ENCODE measurements at places on chromosomes 1 and 21. TPM values are rescaled to one million over a fixed set of nuclear protein-coding genes. Genes with fewer than 3 reads are reported as not detected.

The CTSS gene
- total RNA-seq = 245 TPM

The NFASC gene
- total RNA-seq = not detected

The FCRL2 gene
- total RNA-seq = 0.88 TPM

The MIXL1 gene
- not detected for total RNA-seq

The LYPD8 gene
- not detected for total RNA-seq

The VWA5B1 gene
- total RNA-seq = not detected

GRCh38 chr21:23936224-23936623, 1671.1 kb downstream of the MRPL39 start:
- no peaks in the 10 kb centered on the region for H3K36me3 ChIP-seq
- no peak overlapping the region for H3K27ac ChIP-seq
- no peaks in the 10 kb centered on the region for H3K27me3 ChIP-seq
- H3K4me1 ChIP-seq = no peaks in the 10 kb centered on the region
- no peak for DNase-seq
- H3K4me3 ChIP-seq = no peak overlapping the region

GRCh38 chr1:11229203-11229602, 33.1 kb downstream of the MTOR start:
- peaks cover 86% of the 10 kb centered on the region for H3K36me3 ChIP-seq
- no peak overlapping the region for H3K27ac ChIP-seq
- H3K4me3 ChIP-seq = no peak overlapping the region
- H3K27me3 ChIP-seq = no peaks in the 10 kb centered on the region
- DNase-seq = no peak

GRCh38 chr1:206752481-206752880, 18.1 kb upstream of the IL19 start:
- H3K27me3 ChIP-seq = peaks cover 3% of the 10 kb centered on the region
- H3K4me1 ChIP-seq = no peaks in the 10 kb centered on the region
- no peak overlapping the region for H3K27ac ChIP-seq
- no peaks in the 10 kb centered on the region for H3K36me3 ChIP-seq
- no peak overlapping the region for H3K4me3 ChIP-seq

- H3K4me1 ChIP-seq = peaks cover 21% of the 10 kb centered on the region
- no peak overlapping the region for H3K4me3 ChIP-seq
These were observed 22.1 kb upstream of the EYA3 start for GRCh38 chr1:28110555-28110954.

DNA sequence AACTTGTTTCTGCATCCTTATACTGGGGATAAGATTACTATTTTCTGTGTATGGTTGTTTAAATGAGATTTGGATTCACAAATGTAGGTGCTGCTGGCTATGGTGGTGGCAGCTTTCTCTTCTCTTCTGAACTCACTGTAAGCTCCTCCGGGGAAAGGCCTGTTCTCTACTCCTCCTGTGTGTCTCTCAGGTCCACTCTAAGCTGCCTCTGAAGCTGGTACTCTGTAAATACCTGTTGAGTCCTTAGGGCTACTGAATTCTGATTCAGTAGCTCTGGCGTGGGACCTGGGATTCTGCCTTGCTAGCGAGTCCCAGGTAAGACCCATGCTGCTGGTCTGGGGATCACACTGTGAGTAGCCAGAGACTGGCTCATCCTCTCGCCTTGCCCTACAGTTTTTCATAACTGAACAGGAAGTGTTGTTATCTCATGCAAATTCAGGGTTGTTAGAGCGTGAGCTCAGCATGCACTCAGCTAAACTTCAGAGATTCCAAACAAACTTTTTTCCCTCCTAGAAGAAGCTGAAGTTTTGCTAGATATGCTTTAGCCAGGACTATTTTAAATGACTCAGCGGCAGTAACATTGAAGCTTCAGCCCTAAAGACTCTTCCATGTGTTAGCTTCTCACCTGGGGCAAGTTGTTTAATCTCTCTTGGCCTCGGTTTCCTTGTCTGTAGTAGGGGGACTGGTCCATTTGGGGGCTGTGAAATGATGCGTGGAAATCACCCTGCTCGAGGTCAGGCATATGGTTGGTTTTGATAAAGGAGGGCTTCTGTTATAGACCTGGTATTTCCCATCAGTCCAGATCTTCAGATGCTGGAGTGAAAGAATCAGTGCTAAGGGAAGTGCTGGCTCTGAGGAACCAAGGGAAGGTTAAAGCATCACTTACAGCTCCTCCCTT, 271.5 kb upstream of the TMEM51 start:
- no peaks in the 10 kb centered on the region for H3K27me3 ChIP-seq
- no peak overlapping the region for H3K27ac ChIP-seq
- no peaks in the 10 kb centered on the region for H3K4me1 ChIP-seq
- H3K4me3 ChIP-seq = no peak overlapping the region
- no peak for DNase-seq

- no peaks in the 10 kb centered on the region for H3K27me3 ChIP-seq
- no peak for DNase-seq
- no peak overlapping the region for H3K4me3 ChIP-seq
- H3K4me1 ChIP-seq = peaks cover 28% of the 10 kb centered on the region
- no peak overlapping the region for H3K27ac ChIP-seq
These were observed 3.4 kb upstream of the TRIM11 start for GRCh38 chr1:228410015-228410414.

DNA sequence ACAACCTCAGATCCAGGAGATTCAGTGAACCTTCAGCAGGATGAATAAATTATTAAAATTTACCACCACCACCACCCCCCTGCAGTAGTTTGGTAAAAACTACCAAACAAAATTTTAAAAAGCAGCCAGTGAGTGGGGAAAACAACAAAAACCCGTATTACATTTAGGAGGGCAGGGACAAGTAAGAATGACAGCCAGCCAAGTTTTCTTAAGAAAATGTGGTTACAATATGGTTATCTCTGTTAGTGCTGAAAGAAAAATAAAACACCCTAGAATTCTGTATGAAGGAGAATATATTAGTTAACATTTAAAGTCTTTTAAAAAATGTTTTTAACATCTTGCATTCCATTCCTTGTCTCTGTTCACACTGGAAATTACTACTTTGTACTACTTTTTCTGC, 14.7 kb downstream of the CD46 start:
- H3K4me3 ChIP-seq = no peak overlapping the region
- H3K27me3 ChIP-seq = no peaks in the 10 kb centered on the region
- no peak for DNase-seq
- H3K36me3 ChIP-seq = peaks cover 51% of the 10 kb centered on the region

- no peaks in the 10 kb centered on the region for H3K4me1 ChIP-seq
- DNase-seq = no peak
- H3K27me3 ChIP-seq = no peaks in the 10 kb centered on the region
- no peak overlapping the region for H3K27ac ChIP-seq
- H3K4me3 ChIP-seq = no peak overlapping the region
These were observed 206.8 kb downstream of the ST6GALNAC3 start for GRCh38 chr1:76281306-76281705.

GRCh38 chr1:109619576-109620400, at the start of the genes AMPD2 and GNAT2:
Gene AMPD2, plus strand, starts transcription at chr1:109619837. Its CDS starts 1,339 bp downstream, at chr1:109621176.
Gene GNAT2, minus strand, starts transcription at chr1:109619616. Its CDS starts 6,746 bp downstream, at chr1:109612870.
- peak within 1 kb of the TSS; percentile 89 for H3K27ac ChIP-seq
- H3K4me1 ChIP-seq = peaks cover 62% of the 10 kb centered on the region
- peak within 1 kb of the TSS; percentile 76 for H3K4me3 ChIP-seq
- no peaks in the 10 kb centered on the region for H3K36me3 ChIP-seq

DNA sequence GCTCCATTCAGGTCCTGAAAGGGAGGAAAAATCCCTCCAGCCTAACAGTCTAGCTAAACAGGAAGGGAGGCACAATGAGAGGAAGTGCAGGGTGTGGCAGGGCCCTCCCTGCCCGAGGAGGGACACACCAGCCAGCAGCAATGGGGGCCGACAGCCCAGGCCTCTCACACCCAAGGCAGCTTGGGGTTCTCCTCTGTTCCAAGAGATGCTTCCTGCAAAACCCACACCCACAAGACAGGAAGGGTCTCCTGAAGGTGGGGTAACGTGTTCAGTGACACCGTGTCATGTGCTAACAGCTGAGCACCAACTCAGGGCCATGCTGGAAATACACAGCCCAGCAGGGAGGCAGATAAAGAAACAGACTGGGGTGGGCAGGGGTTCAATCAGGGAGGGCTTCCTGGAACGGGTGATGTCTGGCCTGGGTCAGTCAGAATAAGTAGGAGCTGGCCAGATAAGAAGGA, 10.2 kb downstream of the ECE1 start:
- no peak overlapping the region for H3K4me3 ChIP-seq
- H3K4me1 ChIP-seq = peaks cover 46% of the 10 kb centered on the region
- H3K27me3 ChIP-seq = peaks cover 9% of the 10 kb centered on the region
- H3K36me3 ChIP-seq = no peaks in the 10 kb centered on the region
- DNase-seq = peak; percentile 49

DNA sequence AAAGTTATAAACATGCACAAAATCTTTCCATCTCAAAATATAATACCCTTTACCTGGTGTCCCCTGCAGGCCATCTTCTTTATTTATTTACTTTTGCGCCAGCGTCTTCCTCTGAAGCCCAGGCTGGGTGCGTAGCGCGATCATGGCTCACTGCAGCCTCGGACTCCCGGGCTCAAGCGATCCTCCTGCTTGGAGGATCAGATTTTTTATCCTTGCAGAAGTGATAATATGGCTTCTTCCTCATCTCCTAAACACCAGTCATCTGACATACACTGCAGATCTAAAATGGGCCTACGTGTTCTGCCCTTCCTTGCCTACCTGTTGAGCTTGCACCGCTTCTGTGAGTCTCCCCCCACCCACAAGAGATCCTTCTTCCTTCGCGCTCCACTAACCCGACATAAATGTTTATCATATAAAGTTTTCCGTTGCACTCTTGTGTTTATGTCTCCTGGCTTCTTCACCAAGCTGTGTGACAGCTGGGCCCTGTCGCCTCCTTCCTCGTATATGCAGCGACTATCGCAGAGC, 506 bp upstream of the SRP9 start:
- peak overlapping the region; percentile 90 for H3K27ac ChIP-seq
- no peak for DNase-seq
- H3K36me3 ChIP-seq = no peaks in the 10 kb centered on the region
- H3K4me1 ChIP-seq = peaks cover 22% of the 10 kb centered on the region

GRCh38 chr21:34365809-34366208, 2.0 kb downstream of the KCNE2 start:
- no peaks in the 10 kb centered on the region for H3K36me3 ChIP-seq
- no peaks in the 10 kb centered on the region for H3K4me1 ChIP-seq
- H3K27ac ChIP-seq = no peak overlapping the region
- H3K4me3 ChIP-seq = no peak overlapping the region

DNA sequence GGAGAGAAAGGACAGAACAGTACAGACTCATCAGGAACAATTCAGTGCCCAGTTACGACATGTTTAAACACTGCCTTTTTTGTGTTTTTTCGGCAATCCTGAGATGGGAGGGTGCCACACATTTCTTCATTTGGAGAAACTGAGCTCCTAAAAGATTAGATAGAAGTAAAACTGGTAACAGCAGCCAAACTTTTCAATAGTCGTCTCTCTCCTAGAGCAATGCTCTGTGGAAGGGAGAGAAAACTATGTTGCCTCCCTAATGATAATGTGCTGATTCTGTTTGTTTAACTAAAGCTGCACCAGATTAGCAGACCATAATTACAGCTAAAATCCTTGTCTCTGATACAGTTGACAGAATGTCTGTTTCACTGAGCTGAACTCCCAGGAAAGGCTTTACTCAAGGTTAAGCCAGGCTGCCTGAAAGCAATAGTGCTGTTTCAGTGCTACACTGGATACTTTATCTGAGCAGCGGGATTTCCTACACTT, 76.2 kb upstream of the CXADR start:
- no peaks in the 10 kb centered on the region for H3K4me1 ChIP-seq
- no peak overlapping the region for H3K4me3 ChIP-seq
- no peaks in the 10 kb centered on the region for H3K36me3 ChIP-seq
- no peaks in the 10 kb centered on the region for H3K27me3 ChIP-seq
- no peak for DNase-seq

GRCh38 chr1:167562702-167563101, 9.1 kb upstream of the CREG1 start:
- no peak for DNase-seq
- no peaks in the 10 kb centered on the region for H3K27me3 ChIP-seq
- no peak overlapping the region for H3K27ac ChIP-seq
- no peaks in the 10 kb centered on the region for H3K36me3 ChIP-seq
